ENCODE measurements at places on chromosomes 1 and 21.
A peak's percentile ranks its signal among the peaks of the same experiment; 100 is the strongest.

DNA sequence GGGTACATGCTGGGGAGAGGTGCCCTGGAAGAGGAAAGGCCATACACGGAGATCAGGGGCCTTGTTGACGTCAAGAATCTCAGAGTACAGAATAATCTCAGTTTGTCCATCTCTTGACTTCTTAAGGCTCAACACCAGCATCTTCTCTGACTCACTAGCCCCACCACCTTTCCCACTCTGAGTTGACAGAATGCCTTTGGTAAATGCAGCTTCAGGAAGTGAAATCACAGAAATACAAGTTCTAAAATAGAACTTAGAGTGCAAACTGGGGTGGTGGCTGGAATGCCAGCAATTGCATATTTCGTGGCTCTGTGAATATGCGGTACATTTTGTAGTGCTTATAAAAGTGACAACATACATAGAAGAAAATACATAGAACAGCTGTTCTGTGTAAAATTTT is 1.6 kb downstream of the COG2 start:
- DNase-seq: no peak

GRCh38 chr1:71788113-71788512 is 494.2 kb downstream of the NEGR1 start:
- DNase-seq: no peak

DNA sequence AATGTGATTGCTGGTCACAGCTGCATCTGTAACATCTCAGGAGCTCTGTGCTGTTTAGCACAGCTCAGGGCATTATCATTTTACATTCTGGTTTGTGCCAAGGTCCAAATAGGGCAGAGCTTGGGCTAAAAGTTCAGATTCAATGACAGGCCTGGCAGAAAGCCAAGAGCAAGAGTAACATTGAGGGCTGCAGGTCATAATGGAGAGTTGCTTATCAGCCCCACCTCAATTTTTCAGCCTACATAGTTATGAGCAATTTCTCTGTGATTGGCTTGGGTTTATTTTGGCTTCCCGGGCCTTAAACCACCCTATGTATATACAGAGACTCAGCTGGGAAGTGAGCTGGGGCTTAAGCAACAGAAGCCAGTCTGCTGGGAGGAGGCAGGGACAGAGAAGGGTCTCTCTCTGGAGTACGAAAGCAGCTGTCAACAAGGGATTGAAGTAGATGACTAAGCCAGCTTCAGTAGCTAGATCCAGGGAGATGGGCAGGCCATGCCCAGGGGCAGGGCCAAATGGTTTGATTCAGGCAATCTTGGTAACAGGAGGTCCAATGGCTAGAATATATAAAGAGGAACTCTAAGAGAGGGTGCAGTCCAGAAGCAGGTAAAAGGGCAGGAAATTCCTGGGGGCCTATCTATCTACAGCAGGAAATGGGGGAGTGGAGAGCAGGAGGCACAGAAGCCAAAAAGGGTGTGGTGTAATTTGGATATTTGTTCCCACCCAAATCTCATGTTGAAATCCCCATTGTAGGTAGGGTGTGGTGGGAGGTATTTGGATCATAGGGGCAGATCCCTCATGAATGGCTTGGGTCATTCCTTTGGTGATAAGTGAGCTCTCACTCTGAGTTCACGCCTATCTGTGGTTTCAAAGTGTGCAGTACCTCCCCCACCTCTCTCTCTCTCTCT is 49.0 kb downstream of the BRINP2 start:
- no peak for DNase-seq

GRCh38 chr1:191615101-191615821 is 543.0 kb upstream of the RGS18 start:
- DNase-seq: no peak

GRCh38 chr1:26915204-26915842 is 1.5 kb upstream of the NR0B2 start:
- no peak for DNase-seq

- DNase-seq: peak; percentile 37
Observed at GRCh38 chr1:149962039-149962647, 25.5 kb upstream of the MTMR11 start.

DNA sequence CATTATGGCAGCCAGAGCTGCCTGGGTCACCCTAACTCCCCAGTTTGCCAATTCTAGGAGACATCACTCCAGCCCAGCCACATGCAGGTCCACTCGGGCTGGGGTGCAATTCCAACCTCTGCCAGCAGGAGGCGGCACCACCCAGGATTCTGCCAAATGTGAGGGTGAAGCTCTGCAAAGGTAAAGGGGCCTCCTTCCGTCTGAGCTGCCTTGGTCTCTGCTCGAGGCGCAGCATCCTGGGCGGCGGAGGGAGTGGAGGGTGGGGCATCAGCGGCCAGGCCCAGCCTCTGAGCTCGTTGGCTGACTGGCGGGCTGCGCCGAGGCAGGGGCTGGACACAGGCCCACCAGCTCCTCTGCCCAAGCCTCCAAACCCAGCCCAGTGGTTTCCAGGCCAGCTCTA is 63.8 kb downstream of the ARHGEF16 start:
- DNase-seq: peak; percentile 51

GRCh38 chr1:154911691-154912550 is 24.6 kb downstream of the PMVK start:
- no peak for DNase-seq

- DNase-seq: no peak
Observed at GRCh38 chr1:100075773-100076172, 57.0 kb downstream of the SASS6 start.

DNA sequence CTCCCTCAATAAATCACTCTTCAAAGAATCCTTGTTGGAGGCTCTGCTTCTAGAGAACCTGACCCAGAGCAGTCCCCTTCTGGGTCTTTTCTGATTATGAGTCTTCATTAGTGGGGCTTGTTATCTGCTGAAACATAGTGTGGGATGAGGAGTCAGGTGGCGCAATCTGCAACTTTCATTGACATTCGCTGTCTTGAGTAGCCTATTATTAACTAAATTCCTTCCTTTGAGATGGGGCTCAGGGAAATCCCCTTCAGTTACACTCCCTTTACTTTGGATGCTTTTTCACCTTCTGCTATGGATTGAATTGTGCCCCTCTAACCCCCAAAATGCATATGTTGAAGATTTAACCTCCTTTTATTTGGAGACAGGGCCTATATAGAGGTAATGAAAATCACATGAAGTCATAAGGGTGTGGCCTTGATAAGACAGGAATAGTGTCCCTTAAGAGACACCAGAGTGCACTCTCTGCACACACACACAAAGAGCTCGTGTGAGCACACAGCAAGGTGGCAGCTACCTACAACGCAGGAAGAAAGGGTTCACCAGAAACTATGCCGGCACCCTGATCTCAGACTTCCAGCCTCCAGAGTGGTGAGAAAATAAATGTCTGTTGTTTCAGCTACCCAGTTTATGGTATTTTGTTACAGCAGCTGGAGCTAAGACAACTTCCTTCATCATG is 19.5 kb downstream of the DIO1 start:
- DNase-seq: no peak

DNA sequence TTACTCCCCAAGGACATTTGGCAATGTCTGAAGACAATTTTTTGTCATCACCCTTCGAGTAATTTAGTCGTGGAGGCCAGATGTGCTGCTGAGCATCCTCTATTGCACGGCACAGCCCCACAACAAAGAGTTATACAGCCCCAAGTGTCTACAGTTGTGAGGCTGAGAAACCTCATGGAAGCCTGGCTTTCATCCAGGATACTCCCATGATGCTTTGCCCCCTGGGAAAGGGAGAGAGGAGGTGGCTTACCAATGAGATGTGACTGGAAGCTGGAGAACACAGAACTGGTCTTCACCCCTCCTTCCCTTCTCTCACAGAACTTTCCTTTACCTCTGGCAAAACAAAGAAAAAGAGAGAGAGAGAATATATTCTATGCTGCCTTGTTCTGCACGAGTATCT is 150.9 kb upstream of the VAMP3 start:
- DNase-seq: no peak

DNA sequence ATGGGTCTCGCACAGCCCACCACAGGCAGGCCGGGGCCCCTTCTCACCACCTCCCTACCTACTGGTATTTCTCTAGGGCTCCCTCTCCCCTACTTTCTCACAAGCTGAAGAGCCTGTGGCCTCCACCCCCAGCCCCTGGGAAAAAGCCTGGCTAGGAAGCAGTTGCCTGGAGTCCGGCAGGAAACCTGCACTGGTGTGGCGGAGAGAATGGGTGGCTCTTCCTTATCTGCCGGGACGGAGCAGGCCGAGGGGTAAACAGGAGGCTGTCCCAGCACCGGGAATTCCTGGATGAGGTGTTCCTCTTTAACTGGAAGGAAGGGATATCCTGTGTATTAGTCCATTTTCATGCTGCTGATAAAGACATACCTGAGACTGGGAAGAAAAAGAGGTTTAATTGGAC is 125.8 kb downstream of the TLR5 start:
- no peak for DNase-seq

DNA sequence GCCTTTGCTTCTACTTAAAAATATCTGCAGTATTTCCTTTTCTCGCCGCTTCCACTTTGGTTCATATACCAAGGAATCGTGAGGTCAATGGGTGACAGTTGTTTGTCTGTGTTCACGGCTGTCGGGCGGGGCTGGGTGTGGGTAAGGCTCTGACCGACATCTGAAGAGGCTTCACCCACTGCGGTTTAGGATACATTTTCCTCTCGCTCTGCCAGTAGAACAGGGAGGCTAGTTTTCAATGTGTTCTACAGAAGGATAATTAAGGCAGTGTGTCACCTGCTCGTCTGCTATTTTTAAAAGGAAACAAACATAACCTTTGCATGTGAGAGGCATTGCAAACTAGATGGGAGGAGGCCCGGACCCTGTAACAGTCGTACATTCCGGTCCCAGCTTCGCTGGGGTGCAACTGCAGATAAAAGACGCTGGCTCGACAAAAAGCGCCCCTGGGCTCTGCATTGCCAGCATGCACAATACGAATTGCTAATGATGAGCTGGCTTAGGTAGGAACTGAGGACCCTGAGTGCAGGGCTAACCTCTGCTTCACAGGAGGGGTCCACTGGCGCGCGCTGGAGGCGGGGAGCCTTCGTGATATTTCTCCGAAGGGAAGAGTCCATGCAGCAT is 8.5 kb upstream of the ERG start:
- no peak for DNase-seq

DNA sequence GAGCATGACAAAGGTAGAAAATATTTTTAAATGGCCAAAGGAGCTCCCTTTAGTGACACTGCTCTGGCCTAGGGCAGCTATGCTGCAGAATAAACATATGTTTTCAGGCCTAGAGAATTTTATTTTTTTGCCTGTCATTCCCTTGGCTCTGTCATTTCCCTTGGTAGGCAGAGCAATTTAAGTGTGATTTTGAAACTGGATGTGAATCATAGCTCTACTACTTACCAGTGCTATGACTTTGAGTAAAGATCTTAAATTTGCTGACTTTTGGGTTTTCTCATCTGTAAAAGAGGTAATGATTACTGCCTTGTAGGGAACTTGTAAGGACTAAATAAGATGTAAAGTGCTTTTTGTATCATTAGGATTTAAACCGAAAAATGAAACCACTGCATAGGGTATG is 189.0 kb upstream of the ZRANB2 start:
- no peak for DNase-seq
